MV-4-11 (cell line): ENCODE measurements at places on chromosomes 5 and 9.

- no peak for DNase-seq
Observed at GRCh38 chr5:52738095-52738506, 49.6 kb upstream of the ITGA1 start.

DNA sequence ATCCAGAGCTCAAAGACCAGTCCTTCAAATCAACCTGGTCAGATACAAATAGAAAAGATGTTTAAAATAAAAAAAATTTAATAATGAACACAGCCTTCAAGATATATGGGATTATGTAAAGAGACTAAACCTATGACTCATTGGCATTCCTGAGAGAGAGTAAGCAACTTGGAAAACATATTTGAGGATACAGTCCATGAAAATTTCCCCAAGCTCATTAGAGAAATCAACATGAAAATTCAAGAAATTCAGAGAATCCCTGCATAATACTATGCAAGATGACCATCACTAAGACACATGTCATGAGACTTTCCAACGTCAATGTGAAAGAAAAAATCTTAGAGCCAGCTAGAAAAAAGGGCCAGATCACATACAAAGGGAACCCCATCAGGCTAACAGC is 512.9 kb upstream of the PTGER4 start:
- DNase-seq: no peak

- no peak for DNase-seq
Observed at GRCh38 chr9:80871596-80871995, 817.8 kb downstream of the TLE1 start.

DNA sequence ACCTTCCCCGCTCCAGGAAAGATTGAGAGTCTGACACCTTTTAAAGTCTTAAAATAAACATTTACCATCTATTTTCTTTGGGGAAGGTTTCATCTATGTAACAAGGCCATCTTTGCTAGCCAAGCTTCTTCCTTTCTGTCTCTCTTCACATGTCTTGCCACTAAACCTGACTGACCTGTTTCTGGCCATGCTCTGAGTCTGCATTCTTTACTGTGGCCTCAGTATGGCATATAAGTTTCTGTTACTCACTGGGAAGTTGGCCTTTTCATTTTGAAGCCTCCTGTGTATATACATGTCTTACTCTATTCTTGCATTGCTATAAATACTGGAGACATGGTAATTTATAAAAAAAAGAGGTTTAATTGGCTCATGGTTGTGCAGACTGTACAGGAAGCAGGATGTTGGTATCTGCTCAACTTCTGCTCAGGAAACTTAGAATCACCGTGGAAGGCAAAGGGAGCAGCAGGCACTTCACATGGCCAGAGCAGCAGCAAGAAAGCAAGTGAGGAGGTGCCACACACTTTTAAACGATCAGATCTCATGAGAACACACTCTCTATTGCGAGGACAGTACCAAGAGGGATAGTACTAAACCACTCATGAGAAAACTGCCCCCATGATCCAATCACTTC is 48.1 kb downstream of the KCNV2 start:
- DNase-seq: no peak
